ENCODE measurements at places on chromosomes 4 and X.

- DNase-seq: no peak
Measured at GRCh38 chr4:64857198-64857597, 447.9 kb upstream of the TECRL start.

- no peak for DNase-seq
Measured at GRCh38 chrX:83888585-83888984, 27.6 kb downstream of the CYLC1 start.

- DNase-seq: peak; percentile 48
Measured at GRCh38 chr4:76090241-76090691, 15.8 kb downstream of the ART3 start.

GRCh38 chrX:54808109-54808604 is 612 bp downstream of the MAGED2 start:
- DNase-seq: no peak

- DNase-seq: no peak
Measured at GRCh38 chr4:113586072-113586471, 175.5 kb downstream of the CAMK2D start.

- DNase-seq: no peak
Measured at GRCh38 chr4:159757499-159757898, 654.6 kb downstream of the RAPGEF2 start.

- DNase-seq: no peak
Measured at GRCh38 chr4:14524276-14524675, 478.0 kb upstream of the CPEB2 start.

- DNase-seq: no peak
Measured at GRCh38 chrX:48488034-48488433, 12.0 kb downstream of the FTSJ1 start.

GRCh38 chr4:48432017-48432416 is 51.1 kb upstream of the SLC10A4 start:
- no peak for DNase-seq

GRCh38 chr4:26871611-26872010 is 11.0 kb downstream of the STIM2 start:
- no peak for DNase-seq

DNA sequence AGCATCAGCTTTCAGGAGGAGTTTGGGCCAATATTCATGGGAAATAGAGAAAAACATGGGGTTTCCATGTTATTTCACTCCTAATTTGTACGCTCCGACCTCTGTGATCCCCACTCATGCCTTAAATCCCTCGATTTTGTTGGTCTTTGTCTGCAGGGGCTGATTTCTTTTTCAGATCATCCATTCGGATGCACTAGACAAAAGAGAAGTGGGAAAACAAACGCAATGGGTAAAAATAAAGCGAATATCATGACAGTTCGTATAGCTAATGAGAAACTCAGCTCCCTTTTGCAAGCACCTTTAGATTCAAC is 139.1 kb upstream of the PLAC1 start:
- no peak for DNase-seq

DNA sequence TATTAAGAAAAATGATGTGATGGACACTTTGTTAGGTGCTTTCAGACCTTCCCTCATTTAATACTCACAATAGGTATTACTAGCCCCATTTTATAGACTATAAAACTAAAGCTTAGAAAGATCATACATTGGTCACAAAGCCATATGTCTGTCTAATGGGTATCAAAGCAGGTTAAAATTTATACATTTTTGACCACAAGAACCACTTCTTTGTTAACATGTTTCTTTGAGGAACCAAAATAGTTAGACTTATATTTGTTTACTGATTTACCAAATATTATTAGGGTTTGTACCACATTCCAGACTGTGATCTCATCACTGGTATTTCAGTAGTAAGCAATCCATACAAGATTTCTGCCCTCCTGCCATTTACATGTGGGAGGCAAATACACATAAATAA is 363.3 kb downstream of the NAF1 start:
- DNase-seq: no peak

DNA sequence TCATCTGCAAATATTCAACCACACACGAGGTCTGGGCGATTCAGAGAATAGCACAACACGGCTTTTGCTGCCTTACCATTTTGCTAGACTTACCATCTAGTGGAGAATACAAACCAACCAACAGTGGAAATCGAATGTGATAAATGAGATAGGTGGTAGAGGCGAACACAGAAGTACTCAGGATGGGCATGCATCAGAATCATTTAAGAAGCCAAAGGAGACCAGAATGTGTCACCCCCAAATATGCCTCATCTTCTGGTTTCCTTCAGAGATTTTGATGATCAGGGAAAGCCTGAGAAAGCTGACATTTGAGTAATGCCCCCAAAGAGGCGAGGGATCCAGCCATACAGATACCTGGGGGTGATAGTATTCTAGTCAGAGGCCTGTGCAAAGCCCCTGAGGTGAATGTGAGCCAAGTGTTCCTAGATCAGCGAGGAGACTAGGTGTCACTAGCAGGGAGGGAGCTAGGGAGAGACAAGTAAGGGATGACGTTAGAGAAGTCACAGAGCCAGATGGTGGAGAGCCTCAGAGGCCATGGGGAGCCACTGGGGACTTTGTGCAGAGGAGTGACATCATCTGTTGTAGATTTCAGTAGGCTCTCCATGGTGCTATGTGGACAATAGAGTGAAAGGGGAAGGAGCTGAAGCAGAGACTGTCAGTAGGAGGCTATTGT is 1.7 kb downstream of the MTMR1 start:
- no peak for DNase-seq

DNA sequence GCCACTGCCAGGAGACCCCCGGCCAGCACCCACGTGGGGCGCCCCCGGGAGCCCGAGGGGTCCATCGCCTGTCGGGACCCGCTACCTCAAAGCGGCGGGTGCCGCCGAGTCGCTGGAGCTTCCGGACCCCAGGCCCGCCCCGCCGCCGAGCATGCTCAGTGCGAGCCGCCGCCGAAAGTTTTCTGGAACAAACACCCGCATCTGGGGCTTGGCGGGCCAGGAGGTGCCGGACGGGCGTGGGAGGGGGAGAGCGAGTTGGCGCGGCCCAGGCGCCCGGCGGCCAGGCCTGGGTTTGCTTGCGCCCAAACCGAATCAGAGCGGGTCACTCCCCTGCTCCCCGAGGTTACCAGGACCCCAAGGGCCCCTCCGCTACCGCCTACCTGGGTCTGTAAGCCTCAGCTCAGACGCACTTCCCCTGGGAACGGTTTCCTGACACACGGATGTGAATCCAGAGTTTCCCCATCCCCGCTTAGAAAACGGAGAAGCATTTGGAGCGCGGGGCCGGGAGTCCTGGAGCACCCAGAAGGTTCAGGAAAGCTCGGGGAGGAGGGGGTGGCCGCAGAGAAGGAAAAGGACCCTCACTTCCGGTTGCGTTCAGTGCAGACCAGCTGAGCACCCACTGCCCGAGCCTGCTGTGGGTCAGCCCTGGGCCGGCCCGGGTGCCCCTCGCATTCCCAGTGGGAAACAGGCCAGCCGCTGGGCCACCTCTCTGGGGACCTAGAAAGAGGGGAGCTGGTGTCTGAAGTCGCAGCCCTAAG is at the start of gene EVC2:
EVC2 (minus strand) TSS at position 111 of the 758 bp plus-strand sequence; CDS start at position 65, 46 bp downstream.
- no peak for DNase-seq

DNA sequence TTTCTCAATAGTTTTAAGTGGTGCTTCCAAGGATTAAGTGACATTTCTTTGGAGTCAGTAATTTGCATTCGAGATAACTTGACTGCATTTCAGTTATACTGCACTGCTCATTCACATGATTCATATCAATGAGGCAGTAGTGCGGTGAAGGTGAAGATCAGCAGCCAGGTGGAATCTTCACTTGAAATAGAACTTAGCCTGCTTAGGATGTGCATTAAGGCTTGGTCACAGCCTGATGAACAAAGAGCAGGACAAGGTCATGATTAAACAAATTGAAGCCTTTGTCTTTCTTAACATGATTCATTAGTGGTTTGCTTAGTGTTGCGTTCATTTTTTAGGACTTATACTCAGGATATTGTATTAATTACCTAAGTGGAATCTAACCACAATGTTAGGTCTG is 212.1 kb upstream of the GALNTL6 start:
- DNase-seq: no peak

Data from pulmonary artery endothelial cell (primary cell).